Stimulated activated CD8-positive, alpha-beta memory T cell treated with anti-CD3 and anti-CD28 coated beads, Interleukin-15, amount 100 ng/mL, for 48 hours (primary cell): ENCODE measurements at places on chromosomes 1 and 21.

GRCh38 chr1:208641579-208642280 lies 397.5 kb upstream of the PLXNA2 start:
- DNase-seq, result no peak

GRCh38 chr1:232531291-232531690 lies 98.6 kb downstream of the SIPA1L2 start:
- DNase-seq, result no peak

- no peak for DNase-seq
These were observed 315.5 kb downstream of the TGFB2 start for GRCh38 chr1:218660678-218661053.

DNA sequence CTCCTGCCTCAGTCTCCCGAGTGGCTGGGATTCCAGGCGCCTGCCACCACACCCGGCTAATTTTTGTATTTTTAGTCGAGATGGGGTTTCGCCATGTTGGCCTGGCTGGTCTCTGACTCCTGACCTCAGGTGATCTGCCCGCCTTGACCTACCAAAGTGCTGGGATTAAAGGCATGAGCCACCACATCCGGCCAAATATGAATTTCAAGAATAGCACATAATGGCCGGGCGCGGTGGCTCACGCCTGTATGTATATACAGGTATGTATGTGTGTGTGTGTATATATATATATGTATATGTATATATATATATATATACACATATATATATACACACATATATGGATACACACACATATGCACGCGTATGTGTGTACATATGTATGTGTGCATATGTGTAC lies 95.2 kb downstream of the ZP4 start:
- DNase-seq, result no peak

DNA sequence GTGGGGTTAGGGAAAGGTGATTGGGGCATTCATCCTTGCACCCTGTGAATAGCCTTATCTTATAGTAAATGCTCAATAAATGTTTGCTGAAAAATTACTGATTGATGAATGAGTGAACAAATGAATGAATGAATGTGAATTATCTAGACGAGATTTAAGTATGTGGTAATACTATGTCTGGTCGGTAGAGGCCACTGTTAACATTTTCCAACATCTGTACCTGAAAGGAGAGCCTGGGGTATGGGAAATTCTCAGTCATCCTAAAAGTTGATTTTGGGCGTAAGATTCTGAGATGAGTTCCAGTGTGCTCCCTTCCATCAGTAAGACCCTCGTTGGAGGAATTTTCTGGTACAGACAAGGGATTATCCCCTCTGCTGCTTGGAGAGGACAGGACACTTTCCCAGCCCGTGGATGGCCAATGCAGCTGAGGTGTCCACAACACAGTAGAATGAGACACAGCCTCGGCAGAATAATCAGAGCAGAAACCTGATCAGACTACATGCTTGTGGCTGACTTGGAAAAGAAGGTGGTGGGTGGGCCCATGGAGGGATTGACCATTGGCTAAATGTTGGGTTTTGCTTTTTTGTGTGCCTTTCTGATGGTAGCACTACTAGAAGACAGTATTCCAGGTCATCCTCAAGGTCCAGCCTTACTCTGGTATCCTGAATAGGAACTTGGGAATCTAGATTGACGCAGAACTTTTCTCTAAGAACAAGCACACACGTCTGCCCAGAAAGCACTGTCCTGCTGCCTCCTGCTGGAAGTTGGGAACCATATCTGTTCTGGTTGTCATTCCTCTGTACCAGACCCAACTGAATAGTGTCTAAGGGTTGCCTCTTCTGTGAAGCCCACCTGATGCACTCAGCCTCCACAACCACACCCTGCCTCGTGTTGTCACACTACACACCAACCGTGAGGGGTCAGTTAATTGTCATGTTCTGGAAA lies 262.0 kb downstream of the TNR start:
- DNase-seq, result no peak

DNA sequence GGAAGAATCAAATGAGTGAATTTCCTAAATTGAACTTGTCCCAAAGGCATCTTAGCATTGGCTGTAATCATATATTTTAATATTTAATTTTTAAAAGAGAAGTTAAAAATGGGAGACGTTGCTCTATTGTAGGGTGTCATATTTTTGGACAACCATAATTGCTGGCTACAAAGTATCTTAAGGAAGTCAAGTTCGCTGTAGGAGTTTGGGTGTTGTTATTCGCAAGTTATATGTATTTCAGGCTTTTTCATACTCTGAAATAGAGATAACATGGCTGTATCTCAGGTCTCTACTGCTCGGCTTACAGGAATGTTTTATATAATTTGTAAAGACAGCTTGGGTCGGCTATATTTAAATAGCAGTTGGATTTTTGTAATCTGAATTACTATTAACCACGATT lies 852 bp downstream of the TMEM50A start:
- DNase-seq, result no peak

DNA sequence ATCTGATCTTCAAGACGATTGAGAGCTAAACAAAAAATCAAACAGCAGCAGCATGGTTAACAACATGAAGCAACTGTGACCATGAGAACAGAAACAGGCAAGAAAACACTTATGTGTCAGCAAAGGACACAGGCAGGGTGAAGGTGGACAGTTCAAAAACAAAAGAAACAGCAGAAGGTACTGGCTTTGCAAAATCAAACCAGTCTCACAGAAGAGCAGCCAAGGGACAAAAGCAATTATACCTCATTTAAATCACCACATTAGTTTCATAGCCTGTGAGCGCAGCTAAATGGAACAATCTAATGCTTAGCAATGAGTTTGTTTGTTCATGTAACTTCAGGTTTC lies 59.1 kb downstream of the CAPN2 start:
- no peak for DNase-seq

- no peak for DNase-seq
These were observed 204.9 kb downstream of the KCNJ6 start for GRCh38 chr21:37711286-37711829.

DNA sequence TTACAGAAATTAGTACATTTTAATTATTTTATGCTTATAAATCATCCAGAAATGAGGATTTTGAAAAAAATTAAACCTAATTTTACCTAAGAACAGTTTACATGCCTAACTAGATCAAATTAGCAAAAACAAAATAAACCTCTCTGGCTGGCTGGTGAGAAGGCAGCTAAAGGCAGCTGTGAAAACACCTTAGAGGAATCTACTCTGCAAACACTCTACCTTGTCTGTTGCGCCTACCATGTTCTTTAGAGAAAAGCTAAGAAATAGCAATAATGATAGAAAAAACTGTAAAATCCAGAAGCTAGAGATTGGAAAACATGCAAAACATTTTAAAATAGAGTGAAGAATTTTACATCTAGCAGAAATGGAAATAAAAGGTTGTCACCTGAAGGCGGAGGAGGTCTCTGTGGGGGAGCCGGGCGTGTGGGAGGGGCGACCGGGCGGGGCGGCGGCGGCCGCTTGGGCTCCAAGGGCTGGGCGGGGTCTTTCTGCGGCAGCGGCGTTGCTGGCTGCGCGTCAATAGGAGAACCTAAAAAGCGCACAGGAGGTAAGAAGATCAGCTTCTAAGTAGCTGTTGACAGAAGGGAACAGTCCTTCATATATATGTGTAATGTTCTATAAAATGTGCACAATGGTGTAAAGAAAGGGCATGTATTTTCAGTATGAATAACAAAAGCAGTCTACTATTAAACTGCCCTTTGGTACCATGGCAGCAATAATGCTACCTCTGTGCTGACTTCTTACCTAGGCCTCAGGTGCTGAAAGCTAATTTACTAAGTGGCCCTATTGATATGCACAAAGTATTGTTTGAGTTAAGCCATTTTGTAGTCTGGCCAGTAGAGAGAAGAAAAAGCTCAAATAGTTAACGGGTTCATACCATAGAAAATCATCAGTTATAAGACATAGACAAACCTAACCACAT lies 33.3 kb upstream of the CFAP298 start:
- DNase-seq, result no peak

DNA sequence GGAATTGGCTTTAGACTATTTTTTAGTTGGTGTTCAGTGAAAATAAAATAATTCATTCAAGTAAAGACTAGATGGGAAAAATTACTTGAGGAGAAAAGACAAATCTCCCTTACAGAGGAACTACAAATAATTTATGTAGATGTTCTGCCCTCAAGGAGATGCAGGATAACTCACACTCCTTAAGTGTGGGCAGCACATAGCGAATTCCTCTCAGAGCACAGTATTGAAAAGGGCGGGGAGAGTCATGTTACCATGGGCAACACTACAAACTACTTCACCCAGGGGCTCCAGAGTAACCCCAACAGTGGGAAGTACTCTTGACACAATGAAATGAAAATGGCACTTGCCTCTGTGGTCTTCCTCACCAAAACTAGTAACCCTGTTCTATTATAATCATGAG lies 20.6 kb upstream of the LAMC2 start:
- no peak for DNase-seq

- no peak for DNase-seq
These were observed 12.2 kb upstream of the S100A7A start for GRCh38 chr1:153404086-153404635.

DNA sequence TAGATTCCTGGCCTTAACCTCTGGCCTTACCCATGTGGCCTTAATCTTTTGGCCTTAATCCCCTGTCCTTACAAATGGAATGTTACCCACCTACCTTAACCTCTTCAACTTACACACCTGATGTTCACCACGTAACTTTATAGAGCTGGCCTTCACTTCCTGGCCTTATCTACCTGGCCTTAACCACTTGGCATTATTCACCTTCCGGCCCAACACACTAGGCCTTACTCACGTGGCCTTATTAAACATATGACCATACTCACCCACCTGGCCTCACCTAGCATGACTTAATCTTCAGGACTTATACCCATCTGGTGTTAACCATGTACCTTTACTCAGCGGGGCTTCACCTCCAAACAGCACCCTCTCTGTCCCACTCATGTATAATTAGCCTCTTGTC lies 41.7 kb downstream of the EXOC8 start:
- no peak for DNase-seq

GRCh38 chr1:21149430-21149854 lies 27.3 kb downstream of the EIF4G3 start:
- DNase-seq, result no peak

DNA sequence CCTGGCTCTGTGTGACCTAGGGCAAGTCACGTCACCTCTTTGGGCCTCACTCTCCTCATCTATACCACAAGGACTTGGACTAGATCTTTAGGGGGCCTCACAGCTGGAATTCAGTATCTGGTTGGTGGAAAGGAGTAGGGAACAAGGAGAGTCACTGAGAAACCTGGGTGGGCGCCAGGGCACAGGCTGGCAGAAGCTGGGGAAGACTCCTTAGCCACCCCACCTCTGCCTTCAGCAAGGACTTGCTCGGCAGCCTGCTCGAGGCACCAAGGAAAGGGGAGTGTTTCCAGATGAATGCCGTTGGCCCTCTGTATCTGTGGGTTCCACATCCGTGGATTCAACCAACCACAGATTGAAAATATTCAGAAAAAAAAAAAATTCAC lies 1.2 kb upstream of the OPTC start:
- no peak for DNase-seq

- no peak for DNase-seq
These were observed 44.9 kb upstream of the EFHD2 start for GRCh38 chr1:15364740-15365139.

DNA sequence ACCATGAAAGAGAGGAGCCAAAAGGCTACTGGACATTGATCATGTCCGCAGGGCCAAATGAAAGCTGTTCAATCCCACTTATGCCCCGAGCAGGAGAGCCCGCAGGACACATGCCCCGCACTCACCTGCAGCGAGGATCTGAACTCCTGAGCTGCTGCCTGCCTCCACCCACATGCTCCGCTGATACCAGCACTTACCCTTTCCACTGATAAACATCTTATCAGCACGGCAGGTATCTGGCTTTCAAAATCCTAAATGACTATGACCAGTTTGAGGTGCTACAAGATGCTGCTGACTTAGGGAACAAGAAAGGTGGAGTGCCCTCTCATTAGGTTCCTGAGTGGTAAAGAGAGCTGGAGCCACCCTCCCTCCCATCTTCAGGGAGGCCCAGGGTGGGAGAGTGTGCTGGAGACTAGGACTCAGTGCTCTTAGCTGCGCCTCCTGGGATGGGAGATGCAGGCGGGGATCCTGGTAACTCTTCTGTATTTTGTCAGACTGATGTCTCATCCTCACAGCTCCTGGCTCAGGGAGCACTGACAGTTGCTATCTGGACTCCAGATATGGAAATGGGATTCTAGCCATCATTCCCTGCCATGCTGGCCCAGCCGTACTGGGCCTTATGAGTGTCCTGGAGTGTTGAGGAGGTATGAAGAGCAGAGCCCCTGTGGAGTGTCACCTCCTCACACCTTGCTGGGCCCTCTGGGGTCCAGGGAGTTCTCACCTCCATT lies 86.4 kb upstream of the F3 start:
- no peak for DNase-seq

- DNase-seq, result no peak
These were observed 75.4 kb downstream of the CENPF start for GRCh38 chr1:214678386-214678785.

DNA sequence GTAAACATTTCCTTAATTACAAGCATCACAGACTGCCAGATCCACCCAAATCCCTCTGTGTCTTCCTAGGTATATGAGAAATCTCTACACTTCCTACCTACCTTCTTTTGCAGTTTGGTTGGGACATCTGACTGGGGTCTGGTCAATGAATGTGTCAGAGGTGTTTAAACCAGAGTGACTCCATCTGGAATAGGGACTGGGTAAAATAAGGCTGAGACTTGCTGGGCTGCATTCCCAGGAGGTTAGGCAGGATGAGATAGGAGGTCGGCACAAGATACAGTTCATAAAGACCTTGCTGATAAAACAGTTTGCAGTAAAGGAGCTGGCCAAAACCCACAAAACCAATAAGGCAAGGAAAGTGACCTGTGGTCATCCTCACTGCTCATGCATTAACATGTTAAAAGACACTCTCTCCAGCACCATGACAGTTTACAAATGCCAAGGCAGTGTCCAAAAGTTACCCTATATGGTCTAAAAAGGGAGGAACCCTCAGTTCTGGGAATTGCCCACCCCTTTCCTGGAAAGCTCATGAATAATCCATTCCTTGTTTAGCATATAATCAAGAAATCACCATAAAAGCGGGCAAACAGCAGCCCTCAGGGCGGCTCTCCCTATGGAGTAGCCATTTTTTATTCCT lies 87.4 kb upstream of the BACE2 start:
- no peak for DNase-seq
